Natural killer cell (primary cell): ENCODE measurements at places on chromosomes 2 and 18.

- DNase-seq = no peak
- H3K27ac ChIP-seq = no peak overlapping the region
- no peaks in the 10 kb centered on the region for H3K36me3 ChIP-seq
- peaks cover 5% of the 10 kb centered on the region for H3K4me1 ChIP-seq
- no peaks in the 10 kb centered on the region for H3K27me3 ChIP-seq
Measured at GRCh38 chr2:10169053-10169578, 46.6 kb downstream of the RRM2 start.

- H3K36me3 ChIP-seq = no peaks in the 10 kb centered on the region
- H3K27ac ChIP-seq = no peak overlapping the region
- DNase-seq = no peak
- no peaks in the 10 kb centered on the region for H3K27me3 ChIP-seq
Measured at GRCh38 chr2:70477441-70477844, 76.2 kb downstream of the TGFA start.

DNA sequence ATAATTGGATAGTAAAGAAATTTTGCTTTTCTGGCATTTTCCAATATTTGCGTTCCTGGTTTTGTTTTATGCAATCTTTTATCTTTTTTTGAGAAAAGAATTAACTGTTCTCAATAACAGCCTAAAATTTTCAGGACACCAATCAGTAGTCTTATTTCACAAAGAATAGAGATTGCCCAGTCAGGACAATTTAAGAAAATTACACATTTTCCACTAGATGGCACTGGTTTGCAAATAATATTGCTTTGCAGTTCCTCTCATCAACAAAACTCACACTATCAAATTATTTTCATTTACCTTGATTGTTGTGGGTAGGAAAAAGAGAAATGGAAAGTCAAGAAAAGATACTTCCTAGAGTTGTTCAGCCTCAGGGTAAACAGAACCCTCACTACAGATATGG is 2.4 kb upstream of the RBM45 start:
- DNase-seq = peak; percentile 56
- H3K36me3 ChIP-seq = no peaks in the 10 kb centered on the region
- H3K27ac ChIP-seq = no peak overlapping the region
- H3K4me3 ChIP-seq = no peak overlapping the region
- peaks cover 11% of the 10 kb centered on the region for H3K4me1 ChIP-seq
- H3K27me3 ChIP-seq = no peaks in the 10 kb centered on the region

DNA sequence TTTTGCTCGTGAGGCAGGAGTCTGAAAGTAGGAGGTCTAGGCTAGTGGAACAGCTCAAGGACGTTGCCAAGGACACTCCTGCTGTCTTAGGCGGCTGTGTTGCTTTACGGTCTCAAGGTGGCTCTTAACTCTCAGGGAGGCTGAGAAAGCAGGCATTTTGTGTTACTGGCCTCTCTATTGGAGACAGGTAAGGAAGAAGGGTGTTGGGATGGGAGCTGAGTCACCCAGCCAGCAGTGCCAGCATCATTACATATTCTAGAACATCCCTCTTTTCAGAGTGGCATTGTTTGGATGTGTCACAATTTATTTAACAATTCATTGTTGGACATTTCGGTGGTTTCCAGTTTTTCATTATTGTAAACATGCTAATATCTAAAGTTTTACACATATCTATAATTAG is 30.8 kb upstream of the TMEM214 start:
- no peak for DNase-seq
- H3K36me3 ChIP-seq = no peaks in the 10 kb centered on the region
- no peaks in the 10 kb centered on the region for H3K27me3 ChIP-seq
- no peak overlapping the region for H3K4me3 ChIP-seq
- no peak overlapping the region for H3K27ac ChIP-seq
- H3K4me1 ChIP-seq = no peaks in the 10 kb centered on the region

DNA sequence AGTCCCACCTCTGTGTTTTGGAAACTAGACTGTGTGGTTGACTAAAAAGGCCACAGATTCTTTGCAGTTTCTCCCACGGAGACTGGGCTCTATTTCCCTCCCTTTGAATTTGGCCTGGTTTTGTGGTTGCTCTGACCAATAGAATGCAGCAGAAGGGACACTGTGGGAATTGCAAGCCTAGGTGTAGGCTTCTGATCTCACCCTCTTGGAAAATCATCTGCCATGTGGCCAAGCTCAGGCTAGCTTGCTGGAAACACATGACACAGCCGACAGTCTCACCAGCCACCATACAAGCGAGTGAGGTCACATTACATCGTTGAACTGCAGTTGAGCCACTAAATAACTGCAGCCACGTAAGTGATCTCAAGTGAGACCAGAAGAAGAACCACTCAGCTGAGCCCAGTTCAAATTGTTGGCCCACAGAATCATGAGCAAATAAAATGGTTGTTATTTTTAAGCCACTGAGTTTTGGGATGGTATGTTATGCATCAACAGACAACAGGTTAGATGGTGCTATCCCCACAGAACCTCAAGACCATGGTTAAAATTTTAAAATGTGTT is 319.1 kb upstream of the MEX3C start:
- H3K36me3 ChIP-seq = no peaks in the 10 kb centered on the region
- DNase-seq = no peak
- no peak overlapping the region for H3K27ac ChIP-seq
- H3K27me3 ChIP-seq = no peaks in the 10 kb centered on the region
- H3K4me1 ChIP-seq = no peaks in the 10 kb centered on the region

- no peaks in the 10 kb centered on the region for H3K36me3 ChIP-seq
- H3K27me3 ChIP-seq = no peaks in the 10 kb centered on the region
- no peak for DNase-seq
- no peak overlapping the region for H3K4me3 ChIP-seq
- no peak overlapping the region for H3K27ac ChIP-seq
- no peaks in the 10 kb centered on the region for H3K4me1 ChIP-seq
Measured at GRCh38 chr18:22641958-22642357, 224.2 kb upstream of the CTAGE1 start.

- no peaks in the 10 kb centered on the region for H3K4me1 ChIP-seq
- no peak overlapping the region for H3K27ac ChIP-seq
- no peaks in the 10 kb centered on the region for H3K36me3 ChIP-seq
- no peaks in the 10 kb centered on the region for H3K27me3 ChIP-seq
- no peak overlapping the region for H3K4me3 ChIP-seq
Measured at GRCh38 chr18:67916097-67916496, 399.6 kb upstream of the DSEL start.
